ENCODE measurements at places on chromosomes 16 and 17.

DNA sequence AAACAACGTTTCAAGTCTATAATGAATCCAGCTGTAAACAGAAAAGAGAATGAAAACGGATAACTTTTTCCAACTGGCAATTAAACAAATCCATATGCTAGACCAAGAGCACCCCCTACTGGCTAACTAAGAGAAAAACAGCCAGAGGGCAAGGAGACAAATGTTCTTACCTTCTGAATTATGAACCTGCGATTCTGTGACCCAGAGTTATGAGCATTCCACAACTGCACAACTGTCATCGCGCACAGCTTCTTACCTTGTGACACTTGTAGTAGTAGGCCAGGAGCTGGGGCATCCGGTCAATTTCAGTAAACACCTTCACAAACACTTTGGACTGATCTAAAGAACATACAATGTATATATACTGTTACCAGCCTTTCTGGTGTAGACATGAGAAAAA is 18.6 kb downstream of the COG7 start:
- DNase-seq, result peak; percentile 38

GRCh38 chr17:29245401-29245800 is 1.3 kb upstream of the CRYBA1 start:
- DNase-seq, result no peak

DNA sequence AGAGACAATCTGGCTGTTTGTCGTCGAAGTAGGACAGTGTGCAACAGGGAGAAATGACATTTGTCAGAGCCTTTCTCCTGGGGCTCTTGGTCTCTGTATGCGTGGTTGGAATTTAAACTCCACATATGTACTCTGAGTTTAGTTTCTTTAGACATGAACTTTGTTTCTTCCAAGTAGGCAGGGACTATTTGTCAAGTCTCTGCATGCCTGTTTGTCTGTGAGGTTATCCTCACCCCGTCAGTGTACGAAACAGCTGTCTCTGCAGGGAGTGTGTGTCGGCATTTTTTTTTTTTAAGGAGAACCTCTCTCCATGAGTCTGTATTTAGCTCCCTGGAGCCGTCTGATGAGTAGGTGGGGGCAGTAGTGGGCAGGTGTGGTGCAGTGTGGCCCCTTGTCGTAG is 29.7 kb downstream of the NDEL1 start:
- DNase-seq, result no peak

GRCh38 chr17:77730376-77730775 is 228.1 kb upstream of the TNRC6C start:
- no peak for DNase-seq

- DNase-seq, result no peak
Measured at GRCh38 chr17:61401389-61402072, 1.9 kb downstream of the TBX2 start.

DNA sequence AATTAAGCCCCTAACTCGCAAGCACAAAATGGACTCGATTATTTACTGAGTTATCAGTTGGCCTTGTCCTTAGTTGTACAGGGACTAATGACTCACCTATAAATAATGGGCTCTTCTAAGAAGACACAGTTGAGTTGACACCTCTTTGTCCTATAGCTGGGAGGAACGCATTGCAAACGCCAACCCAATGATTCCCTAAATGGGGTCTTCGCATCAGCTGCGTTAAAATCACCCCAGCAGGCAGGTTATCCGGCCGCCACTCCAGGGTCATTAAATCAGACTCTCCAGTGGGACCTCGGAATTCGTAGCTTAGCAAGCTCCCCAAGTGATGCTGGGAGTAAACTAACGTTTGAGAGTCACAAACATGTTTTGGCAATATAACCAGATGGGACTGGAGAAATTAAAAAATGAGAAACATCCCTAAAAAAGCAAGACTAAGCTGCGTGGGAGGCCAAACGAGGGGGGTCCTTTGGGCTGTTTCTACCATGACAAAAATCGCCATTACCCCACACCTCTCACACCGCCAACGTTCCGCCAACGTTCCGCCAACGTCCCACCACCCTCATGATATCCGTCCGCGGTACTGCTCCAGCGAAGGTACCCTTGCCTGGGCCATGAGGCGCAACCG is 932 bp upstream of the NFE2L1 start:
- DNase-seq, result no peak

DNA sequence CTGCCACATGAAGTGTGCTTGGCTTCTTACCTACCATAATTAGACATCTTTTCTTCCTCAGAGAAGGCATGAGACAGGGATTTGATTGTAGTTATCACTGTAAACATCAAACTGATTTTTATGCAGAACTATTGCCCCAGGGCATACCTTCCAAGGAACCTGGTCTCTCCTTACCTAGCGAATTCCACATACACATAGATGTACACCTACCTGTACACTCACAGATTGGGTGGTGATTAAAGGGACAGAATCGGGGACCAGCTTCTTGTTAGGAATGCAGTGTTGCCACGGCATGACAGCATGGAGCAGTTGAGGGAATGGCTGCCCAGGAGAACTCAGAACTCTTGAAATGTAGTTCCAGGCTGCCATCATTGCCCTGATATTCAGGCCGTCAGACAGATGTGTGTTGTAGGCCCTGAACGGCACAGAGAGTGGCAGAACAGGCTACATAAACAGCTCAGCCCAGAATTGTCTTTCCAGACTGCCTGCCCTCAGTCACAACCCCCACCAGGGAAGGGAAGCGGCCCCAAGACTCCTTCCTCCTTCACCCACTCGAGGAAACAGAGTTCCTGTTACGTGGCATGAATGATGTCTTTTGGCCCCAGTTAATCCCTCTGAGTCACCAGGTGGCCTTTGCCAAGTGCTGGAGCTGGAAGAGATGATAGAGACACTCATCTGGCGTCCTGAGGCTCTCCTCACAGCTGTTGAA is 17.8 kb upstream of the NAGLU start:
- DNase-seq, result no peak

DNA sequence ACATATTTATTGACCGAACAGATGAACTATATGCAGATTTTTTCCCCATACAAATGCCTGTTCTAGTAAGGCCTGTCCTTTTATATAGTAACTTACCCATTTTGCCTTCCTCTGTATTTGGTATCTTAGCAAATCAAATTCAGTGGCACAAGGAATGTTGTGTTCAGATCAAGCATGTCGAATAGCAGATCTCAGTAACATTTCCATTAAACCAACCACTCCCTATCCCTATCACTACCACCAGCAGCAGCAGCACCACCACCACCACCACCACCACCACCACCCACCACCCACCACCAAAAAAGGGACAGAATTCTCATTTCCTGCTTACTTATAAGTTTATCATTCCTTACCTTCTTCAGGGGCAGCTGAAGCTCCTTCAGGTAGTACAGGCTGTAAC is 94.7 kb downstream of the TRIM37 start:
- DNase-seq, result no peak

- DNase-seq, result no peak
Measured at GRCh38 chr17:37756051-37756450, 11.2 kb upstream of the HNF1B start.

DNA sequence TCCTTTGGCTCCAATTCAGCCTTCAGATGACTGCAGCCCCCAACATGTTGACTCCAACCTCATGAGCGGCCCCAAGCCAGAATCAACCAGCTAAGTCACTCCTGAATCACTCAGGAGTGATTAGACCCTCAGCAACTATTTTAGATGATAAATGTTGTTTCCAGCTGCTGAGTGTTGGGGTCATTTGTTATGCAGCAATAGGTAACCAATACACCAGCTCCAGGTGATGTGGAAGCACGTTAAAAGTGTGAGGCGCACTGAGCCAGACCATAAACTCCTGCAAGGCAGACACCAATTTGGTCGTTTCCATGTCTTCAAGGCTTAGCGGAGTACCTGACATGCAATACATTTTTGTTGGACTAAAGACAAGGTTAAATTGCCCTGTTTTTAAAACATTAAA is 17.5 kb downstream of the COQ7 start:
- no peak for DNase-seq

DNA sequence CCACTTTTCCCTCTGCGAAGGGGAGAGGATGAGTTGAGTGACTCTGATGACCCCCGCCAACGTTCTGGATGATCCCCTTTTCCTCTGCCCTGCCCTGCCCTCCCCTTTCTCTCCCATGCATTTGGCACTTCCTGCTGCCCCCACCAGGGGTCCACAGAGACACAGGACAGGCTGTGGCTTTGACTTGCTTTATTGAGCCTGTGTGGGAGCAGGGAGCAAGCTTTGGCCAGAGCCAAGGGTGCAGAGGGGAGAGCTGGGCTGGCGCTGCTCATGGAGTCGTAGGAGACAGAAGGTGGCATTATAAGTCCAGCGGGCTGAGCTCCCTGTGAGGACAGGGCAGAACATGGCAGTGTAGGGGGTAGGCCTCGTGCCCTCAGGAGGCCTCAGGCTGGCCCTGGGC is 1.6 kb downstream of the PPY start:
- no peak for DNase-seq

DNA sequence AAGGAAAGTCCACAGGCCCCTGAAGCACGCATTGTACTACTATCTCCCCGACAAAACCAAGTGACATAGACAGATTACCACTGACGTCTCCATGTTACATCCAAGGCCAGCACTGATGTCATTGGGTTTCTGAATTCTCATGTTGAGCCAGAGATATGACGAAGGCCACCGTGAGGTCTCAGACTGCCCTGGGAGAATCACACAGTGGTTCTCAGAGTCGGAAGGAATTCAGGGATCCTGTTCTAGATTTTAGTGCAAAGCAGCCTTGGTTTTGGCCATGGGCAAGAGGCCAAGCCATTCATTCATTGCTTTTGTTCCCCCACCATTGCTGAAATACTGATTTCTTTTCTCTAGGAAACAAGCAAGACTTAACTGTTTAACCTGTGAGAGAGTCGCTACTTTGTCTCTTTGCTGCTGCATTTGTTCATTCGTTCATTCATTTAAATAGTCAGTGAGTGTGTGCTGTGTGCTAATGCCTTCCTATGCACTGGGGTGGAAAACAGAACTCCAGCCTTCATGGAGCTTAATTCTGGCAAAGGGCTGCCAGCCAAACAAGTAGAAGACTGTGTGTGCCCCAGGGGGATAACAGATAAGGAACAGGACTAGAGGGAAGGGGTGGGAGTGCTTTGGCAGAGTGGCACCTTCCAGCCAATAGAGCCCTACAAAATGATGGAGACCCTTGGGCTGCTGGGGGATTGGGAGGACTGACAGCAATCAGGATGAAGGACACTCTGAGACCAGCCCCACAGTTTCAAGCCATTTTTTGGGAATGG is 222.3 kb downstream of the MSI2 start:
- no peak for DNase-seq

DNA sequence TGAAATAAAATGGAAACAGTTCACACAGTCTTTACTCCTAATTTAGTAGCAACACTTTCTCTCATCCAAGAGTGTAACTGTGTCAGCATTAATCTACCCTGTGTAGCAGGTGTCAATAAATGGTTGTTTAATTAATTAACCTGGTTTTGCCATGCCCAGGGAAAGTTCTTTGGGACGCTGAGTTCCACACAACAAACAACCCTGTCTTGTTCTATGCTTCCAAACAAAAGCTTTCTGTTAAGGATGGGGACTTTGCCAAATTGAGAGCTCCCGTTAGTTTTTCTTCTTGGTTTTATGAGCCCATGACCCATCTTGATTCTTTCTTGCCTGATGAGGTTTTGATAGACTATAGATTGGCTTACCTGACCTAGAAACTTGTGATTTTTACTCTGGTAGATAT is 530.1 kb downstream of the KCNJ2 start:
- DNase-seq, result no peak

DNA sequence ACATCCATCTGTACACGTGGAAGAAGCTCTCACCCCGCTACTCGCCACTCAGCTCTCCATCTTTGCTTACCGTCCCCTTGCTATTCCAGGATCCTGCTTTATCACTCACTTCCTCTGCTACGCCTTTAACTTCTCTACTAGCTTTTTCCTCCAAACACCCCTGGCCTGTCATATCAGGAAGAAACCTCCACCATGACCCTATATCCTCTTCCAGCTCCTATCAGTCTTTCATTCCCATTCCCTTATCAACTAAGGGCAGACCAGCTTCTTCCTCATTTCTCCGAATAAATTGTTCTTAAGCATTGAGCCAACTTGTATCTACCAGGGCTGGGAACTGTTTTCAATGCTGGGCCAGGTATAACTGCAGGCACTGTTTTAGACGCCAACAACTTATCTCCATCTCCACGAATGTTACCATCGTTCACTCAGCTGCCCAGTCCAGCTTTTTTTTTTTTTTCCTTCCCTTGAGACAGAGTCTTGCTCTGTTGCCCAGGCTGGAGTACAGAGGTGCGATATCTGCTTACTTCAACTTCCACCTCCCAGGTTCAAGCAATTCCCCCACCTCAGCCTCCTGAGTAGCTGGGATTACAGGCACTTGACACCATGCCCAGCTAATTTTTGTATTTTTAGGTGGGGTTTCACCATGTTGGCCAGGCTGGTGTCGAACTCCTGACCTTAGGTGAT is 4.3 kb downstream of the IQCK start:
- no peak for DNase-seq

DNA sequence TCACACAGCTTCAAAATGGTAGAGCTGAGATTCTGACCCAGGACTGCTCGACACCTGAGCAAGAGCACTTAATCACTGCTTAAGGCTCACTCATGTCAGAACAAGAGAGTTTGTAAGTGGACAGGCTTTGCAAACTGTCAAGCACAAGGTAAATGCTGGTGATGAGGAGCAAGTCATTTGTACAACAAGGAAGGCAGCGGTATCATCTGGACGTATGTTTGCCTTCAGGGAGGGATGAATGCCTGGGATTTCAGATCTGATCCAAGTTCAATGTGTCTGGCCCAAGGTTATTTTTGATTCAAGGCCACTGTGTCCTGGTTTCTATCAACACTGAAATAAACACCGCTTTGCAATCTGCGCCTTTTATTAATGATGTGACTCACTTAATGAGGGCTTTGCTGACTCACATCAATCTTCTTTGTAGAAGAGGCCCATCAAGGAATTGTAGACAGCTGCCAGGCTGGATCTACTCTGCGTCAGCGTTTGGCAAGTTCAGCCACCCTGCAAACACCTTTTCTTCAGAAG is 174.4 kb upstream of the HS3ST3A1 start:
- DNase-seq, result no peak

GRCh38 chr17:32525122-32525521 is 38.3 kb downstream of the CDK5R1 start:
- DNase-seq, result no peak

GRCh38 chr17:77490361-77491183 is 349.8 kb downstream of the SEC14L1 start:
- DNase-seq, result no peak

- DNase-seq, result peak; percentile 3
Measured at GRCh38 chr17:8991514-8992285, 26.2 kb upstream of the PIK3R5 start.

DNA sequence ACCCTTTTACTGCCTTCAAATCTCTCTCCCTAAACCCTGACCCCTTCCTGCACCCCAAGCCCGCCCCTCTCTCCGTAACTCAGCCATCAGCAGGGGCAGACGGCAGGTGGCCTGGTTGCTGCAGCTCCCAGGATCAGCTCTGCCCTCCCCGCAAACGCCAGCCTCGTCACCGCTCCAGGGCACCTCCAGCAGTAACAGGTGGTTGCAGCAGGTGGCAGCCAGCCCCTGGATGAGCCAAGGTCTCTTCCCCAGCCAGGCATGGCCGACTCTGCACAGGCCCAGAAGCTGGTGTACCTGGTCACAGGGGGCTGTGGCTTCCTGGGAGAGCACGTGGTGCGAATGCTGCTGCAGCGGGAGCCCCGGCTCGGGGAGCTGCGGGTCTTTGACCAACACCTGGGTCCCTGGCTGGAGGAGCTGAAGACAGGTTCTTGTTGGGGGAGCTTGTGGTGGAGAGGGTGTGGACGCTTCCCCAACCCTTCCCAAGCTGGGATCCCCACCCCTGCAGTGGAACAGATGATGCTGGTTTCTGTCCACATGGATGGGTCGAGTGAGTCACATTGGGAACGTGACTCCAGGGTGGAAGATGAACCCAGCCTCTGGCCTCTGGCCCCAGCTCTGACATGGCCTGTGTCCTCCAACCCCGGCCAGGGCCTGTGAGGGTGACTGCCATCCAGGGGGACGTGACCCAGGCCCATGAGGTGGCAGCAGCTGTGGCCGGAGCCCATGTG is 558 bp downstream of the HSD3B7 start:
- DNase-seq, result no peak

All from NCI-H187 treated with DMSO at 0.1 percent for 48 hours (cell line).